Cerebellar cortex (tissue), 1 donor: ENCODE measurements at places on chromosomes 7 and 10.
A peak's percentile ranks its signal among the peaks of the same experiment; 100 is the strongest.

DNA sequence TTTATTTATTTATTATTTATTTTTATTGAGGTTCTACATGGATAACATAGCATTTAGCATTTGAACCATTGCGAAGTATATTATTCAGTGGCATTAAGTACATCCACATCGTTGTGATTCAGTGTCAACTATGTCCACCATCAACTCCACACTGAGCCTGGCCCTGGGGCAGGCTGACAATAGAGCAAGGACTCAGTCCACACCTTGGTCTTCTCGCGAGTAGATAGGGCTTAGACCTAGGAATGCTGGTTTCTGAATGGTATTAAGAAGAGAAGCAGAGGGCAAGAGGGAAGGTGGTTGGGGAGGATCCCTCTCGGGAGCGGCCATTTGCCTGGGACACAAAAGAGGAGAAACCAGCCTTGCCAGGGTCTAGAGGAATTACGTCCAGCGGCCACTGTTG, 599.2 kb upstream of the MGMT start:
- DNase-seq: no peak

DNA sequence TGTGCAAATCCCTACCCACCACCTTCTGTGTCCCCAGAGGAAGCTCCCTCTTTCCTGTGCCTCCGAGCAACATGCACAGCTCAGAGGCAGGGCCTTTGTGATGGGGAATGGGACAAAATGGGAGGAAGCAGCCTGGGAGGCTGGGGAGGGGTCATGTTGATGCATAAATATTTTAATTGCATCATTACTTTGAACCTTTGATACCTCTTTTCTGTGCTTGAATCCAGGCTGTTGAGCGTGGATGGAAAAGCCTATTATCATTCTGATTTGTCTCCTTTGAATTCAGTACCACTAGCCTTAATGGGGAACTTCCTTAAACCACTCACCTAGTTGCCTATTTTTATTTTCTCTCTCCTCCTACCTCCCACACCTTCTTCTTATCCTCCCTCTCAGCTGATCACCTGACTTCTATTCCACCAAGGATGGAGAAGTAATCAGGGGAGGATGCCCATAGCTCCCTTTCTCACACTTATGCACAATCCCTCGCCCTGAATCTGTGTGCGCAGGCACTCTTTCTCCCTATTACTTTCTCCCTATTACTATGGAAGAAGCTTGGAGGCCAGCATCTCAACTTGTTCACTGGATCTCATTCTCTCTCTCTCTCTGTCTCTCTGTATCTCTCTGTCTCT, 78.5 kb downstream of the SEC61G start:
- DNase-seq: no peak

- no peak for DNase-seq
These were observed 23.4 kb upstream of the SLC26A3 start for GRCh38 chr7:107826451-107826850.

DNA sequence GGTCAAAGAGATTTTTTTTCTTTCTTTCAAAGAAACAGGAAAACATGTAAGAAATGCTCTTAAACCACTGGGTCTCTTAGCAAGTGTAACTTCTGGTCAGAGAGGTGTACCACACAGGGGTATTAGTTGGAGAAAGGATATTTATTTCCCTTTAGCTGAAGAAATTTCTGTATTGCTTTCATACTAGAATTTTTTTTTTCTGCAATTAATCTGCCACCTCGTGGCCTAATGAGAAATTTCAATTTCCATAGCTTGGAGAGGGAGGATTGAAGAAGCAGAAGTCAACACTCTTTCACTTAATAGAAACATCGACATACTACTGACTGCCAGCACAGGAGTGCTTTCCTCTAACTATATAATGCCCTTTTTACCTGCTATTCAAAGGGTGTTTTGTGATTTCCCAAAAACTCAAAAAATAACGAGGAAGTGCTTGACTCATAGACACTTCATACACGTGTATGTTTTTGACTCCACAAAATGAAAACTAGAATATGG, 177.6 kb upstream of the NAMPT start:
- peak; percentile 37 for DNase-seq

- no peak for DNase-seq
These were observed 35.3 kb downstream of the BLNK start for GRCh38 chr10:96236090-96236478.

- no peak for DNase-seq
These were observed 288.6 kb downstream of the NEBL start for GRCh38 chr10:20608503-20608902.

- no peak for DNase-seq
These were observed 1.1 kb downstream of the VGF start for GRCh38 chr7:101164071-101164840.

GRCh38 chr10:10642751-10643150, 374.9 kb upstream of the CELF2 start:
- no peak for DNase-seq

- no peak for DNase-seq
These were observed 512.1 kb upstream of the MBL2 start for GRCh38 chr10:53284615-53285182.

- DNase-seq: no peak
These were observed 204.3 kb downstream of the DGKI start for GRCh38 chr7:137642472-137642871.

DNA sequence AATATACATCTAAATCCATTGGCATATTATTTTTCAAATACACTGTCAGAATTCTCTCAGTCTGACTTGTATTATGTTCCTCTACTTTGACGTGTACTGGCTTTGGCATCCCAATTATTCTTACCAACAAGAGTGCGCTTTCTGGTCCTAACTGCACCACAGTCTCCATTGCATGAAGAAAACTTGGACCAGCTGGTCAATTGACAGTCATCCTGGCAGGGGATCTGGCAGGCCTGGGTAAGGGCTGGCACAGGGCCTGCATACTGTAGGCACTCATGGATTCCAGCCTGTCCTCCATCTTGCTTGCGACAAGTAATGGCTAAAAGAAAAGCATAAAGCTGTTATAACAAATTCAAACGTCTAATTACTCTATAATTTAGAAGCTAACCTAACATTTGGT, 384.9 kb downstream of the THSD7A start:
- DNase-seq: peak; percentile 43

- no peak for DNase-seq
These were observed 991 bp downstream of the ANKRD61 start for GRCh38 chr7:6032167-6032566.

- DNase-seq: no peak
These were observed 1409.1 kb upstream of the CELF2 start for GRCh38 chr10:9608602-9609001.

DNA sequence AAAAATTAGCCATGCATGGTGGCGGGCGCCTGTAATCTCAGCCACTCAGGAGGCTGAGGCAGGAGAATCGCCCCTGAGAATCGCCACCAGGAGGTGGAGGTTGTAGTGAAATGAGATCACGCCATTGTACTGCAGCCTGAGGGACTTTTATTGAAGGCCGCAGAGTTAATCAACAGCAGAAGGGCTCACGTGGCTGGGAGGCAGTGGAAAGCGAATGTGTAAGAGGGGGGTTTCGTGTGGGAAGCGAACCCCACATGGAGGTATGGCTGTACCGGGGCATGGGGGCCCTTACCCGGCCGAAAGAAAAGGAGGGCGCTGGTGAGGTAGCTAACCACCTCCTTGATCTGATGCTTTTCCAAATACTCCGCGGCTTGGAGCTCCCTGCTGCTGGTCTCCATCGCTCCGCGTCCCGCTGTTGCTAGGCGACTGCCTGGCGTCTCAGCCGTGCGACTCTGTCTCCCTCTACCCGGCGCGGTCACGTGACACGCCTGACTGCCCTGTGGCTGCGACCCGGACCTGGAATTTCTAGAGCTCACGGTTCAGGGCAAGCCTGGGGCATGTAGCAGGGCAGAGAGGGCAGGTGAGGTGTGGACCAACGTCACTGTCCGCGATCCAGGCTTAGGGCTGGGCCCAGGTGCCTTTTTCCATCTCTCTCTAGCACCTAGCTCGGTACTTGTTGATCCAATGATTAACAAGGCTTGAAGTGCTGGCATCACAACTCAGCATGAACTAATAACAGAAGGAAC, at the start of gene EFCAB10:
EFCAB10 (minus strand) TSS at position 428 of the 746 bp plus-strand sequence; CDS start at position 398, 30 bp downstream.
- peak; percentile 65 for DNase-seq

- DNase-seq: no peak
These were observed 100.2 kb upstream of the MPP7 start for GRCh38 chr10:28403090-28403489.

DNA sequence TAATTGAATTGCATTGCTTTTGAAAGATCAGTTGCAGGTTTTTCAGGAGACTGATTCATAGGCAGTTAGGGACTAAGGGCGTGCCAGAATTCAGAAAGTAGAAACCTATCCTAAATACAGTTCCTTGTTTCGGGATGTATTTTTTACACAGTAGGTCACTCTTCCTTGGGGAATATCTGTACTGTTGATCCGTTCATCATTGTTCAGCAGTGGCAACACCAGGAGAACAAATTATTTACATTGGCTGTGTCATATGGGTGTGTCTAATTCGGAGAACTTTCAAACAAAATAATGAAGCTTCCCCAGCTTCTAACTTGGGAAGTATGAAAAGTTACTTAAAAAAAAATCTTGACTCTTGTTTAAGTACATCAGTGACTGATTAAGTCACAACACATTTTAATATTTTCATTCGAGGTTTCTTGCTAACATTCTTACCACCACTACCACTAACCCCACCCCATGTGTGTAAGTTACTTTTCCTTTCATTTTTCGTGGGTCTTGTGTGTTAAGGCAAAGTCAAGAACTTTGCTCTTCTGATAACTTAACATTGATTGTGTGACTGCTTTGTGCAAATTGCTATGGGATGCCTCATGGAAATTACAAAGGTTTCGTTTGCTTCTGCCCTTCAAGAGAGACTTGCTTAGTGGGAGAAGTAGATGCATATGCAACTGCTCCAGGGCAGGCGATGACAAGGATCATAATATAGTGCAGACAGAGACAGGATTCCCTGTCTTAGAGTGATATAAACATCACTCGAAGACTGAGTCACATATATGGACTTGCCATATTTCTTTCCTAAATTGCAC, 43.8 kb upstream of the RPA3 start:
- no peak for DNase-seq

- no peak for DNase-seq
These were observed 135.5 kb downstream of the NRF1 start for GRCh38 chr7:129746857-129747529.

DNA sequence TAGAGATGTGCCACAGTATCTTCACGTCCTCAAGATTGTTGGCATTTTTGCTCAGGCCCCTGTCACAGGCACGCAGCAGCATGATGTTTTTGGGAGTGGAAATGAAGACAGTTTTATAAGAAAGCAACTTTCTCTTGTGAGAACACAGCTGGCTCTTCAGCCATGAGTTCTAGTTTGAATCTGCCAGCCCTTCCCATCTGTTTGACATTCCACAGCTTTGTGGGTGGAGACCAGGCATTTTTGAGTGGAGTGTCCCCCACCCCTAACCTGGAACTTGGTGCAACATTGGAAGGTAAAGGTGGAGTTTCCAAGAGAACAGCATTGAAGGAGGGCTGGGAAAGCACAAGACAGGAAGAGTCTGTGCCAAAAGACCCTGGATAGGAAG, 253.1 kb upstream of the IGFBP3 start:
- no peak for DNase-seq

GRCh38 chr7:130875265-130875741, 141.3 kb upstream of the KLF14 start:
- DNase-seq: peak; percentile 73

GRCh38 chr7:102155821-102156441, 130.7 kb upstream of the SH2B2 start:
- no peak for DNase-seq

DNA sequence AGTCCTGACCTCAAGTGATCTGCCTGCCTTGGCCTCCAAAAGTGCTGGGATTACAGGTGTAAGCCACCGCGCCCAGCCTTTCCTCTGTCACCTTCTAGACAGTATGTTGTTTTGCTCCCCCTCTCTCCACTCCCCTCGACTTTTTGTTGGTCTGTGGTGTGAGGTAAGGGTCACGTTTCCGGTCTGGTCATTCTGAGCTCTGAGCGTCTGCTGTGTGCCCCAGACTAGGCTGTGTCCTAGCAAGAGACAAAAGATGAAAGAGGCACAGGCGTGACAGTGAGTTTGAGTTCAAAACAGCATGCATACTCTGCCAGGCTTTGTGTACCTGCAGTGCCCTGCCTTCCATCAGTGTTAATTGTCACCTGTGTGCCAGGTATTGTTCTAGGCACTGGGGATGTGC, 87.4 kb upstream of the PPIF start:
- no peak for DNase-seq

- no peak for DNase-seq
These were observed 454.5 kb upstream of the SEMA3D start for GRCh38 chr7:85641331-85641730.

- peak; percentile 68 for DNase-seq
These were observed 179.9 kb downstream of the PTPRN2 start for GRCh38 chr7:158407581-158408317.

DNA sequence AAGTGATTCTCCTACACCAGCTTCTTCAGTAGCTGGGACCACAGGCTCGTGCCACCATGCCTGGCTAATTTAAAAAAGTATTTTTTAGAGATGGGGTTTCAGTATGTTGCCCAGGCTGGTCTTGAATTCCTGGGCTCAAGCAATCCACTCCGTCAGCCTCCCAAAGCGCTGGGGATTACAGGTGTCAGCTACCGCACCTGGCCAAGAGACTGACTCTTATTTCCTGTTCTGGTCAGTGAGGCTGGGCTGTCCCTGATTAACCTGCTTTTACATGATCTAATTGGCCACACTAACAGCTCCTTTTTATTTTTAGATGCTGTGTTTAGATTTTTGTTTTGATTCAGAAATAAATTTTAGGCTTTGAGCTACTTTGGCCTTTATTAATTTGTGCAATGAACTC, 203.9 kb downstream of the NXPH1 start:
- DNase-seq: peak; percentile 79

DNA sequence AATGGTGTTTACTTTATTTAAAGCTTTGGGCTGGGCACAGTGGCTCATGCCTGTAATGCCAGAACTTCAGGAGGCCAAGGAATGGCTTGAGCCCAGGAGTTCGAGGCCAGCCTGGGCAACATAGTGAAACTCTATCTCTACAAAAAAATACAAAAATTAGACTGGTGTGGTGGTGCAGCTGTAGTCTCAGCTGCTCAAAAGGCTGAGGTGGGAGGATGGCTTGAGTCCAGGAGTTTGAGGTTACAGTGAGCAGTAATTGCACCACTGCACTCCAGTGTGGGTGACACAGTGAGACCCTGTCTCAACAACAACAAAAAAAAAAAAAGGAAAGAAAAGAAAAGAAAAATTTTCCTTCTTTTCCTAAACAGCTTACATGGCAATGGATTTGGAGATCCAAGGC, 22.0 kb downstream of the SLC16A9 start:
- no peak for DNase-seq

- peak; percentile 77 for DNase-seq
These were observed 109.9 kb downstream of the ATXN7L1 start for GRCh38 chr7:105766421-105767073.

DNA sequence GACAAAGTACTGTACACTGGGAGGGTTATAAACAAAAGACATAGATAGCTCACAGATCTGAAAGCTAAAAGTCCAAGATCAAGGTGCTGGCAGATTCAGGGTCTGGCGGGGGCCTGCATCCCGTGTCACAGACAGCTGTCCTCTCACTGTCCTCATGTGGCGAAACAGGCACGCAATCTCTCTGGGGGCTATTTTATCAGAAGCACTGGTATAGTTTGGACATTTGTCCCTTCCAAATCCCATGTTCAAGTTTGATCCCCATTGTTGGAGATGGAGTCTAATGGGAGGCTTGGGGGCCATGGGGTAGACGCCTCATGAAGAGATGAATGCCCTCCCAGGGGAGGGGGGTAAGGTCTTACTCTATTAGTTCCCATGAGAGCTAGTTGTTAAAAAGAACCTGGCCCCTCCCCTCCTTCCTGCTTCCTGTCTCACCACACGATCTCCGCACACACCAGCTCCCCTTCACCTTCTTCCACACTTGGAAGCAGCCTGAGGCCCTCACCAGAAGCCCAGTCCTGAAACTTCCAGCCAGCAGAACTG, 72.5 kb upstream of the UCN3 start:
- DNase-seq: no peak
